ENCODE measurements at places on chromosomes 1 and 21.

DNA sequence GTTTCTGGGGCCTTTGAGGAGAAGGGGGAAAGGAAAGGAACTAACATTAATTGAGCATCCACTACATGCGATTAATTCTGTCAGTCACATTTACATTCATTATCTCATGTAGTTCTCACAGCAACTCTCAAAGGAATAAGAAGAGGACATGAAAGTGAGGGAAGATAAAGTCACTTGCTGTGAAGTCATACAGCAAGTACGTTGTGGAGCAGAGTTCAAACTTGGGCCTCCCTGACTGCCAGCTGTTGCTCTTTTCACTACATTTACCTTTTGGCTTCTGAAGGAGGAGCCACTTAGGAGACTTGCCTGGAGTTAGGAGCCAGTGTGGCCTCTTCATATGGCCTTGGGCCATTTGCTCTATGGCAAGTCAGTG lies 6.2 kb downstream of the ZNF691 start:
- no peak for DNase-seq

DNA sequence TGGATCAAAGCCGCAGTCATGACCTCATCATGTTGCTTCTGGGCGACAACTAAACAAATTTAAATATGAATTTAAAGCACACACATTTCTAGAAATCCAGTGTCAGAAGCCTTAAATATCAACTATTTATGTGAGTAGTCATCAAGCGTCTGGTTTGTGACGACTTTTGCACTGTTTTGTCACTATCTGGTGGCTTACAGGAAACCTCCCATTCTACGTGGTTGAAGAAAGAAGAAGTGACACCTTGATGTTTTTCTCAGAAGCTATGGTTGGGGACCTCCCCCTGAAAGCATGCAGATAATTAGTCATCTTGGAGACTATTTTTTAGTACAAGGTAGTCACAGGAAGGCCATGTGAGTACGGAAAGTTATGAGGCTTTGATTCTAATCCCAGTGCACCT lies 58.5 kb downstream of the TENT5C start:
- no peak for DNase-seq

DNA sequence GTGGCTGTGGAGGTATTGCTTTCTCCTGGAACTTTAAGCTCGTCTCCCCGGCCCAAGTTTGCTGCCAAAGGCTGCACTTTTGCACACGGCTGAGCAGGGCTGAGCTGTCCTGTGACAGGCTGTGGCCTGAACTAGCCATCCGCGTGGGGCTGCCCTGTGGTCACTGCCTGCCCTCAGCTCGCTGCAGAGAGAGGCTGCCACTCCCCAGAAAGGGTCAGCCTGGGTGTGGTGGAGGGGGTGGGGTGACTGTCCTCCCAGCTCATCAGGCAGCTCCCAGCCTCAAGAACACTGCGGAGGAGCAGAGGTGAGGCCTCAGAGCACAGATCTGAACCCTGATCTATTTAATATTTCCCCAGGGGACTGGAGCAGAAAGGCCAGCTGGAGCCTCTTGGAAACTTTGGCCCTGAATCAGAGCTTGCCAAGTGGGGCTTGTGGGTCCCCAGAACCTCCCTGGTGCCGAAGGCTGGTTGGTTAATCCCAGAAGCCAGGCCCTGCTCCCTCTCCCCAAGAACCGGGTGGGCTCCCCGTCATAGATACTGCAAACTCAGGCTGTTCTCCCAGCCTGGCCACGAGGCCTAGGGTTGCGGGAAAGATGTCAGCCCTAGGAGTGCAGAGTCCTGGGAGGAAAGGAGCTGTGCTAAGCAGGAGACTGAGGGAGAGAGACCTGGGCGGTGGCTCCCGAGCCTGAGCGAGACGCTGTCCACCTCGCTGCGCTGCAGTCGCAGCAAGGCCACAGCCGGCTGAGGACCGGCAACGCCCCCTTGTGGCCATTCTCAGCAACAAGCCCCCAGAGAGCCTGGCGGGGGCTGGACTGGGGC lies 125.1 kb upstream of the IPO9 start:
- peak; percentile 44 for DNase-seq

GRCh38 chr1:239098400-239099037 lies 287.8 kb upstream of the CHRM3 start:
- DNase-seq, result no peak

DNA sequence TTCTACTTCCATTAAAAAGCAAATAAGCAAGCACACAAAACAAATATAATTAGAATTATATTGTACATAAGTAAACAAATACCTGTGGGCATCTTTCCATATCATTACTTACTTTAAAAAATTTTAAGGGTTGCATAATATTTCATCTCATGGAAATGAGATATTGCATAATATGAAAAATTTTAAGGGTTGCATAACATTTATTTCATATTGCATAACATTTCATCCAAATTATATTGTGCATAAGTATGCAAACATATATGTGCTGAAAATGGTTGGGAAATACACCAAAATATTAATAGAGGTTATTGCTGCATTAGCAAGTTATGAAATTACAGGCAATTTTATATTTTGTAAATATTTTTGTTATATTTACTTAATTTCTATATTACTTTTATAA lies 213.7 kb downstream of the KCNH1 start:
- DNase-seq, result no peak

DNA sequence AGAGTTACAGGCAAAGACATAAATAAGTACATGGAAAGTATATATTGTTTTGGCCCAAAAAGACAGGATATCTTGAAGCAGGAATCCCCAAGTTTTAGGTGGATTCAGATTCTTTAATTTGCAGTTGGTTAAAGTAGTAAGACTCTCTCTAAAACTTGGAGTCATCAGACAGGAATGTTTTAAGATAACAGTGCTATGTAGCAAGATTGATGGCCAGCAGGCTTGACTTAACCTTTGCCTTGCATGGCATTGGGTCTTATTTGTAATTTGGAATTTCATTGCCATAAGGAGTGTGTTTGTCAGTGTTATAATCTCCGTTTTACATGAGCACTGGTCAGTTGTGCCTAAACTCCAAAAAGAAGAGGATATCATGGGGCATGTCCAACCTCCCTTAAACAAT lies 727.6 kb upstream of the CHRM3 start:
- DNase-seq, result no peak

DNA sequence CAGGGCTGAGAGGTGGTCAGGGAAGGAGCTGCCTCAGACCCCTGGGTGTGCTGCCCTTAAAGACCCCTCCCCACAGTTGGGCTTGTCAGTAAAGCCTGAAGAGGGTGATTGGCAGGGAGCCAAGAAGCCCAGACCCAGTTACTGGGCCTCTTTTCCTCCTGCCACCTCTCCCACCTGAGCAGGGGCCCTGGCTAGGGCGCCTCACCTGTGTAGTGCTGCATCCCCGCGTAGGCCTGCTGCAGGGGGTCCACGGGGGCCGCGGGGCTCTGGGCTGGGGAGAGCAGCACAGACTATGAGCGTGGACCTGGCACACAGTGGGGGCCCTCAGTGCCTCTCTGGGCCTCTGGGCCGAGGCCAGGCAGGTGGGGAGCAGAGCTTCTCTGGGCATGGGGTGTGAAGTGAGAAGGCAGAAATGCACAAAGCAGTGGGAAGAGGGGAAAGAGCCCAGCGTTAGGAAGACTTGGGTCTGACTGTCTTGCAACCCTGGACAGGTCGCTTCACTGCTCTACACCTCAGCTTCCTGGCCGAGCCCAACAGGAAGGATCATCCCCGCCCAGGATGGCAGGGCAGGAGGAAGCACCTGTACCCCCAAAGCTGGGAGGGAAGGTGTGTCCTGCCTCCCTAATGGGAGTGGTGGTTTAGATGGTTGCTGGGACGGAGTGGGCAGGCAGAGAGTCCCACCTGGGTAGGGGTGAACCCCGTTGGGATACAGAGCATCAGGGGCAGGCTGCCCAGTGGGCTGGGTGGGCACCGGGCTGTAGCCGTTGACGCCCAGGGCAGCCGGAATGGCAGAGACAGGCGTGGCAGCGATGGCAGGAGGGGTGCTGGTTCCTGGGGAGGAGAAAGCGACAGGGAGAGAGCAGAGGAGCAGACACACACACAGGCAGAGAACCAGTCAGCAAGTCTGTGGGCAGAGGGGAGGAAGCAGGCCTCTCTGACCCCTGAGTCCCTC lies 9.9 kb downstream of the CELF3 start:
- DNase-seq, result no peak

- DNase-seq, result no peak
Observed at GRCh38 chr21:45125357-45125756, 51.0 kb downstream of the ADARB1 start.

- DNase-seq, result no peak
Observed at GRCh38 chr1:174812656-174813055, 187.1 kb upstream of the CACYBP start.

DNA sequence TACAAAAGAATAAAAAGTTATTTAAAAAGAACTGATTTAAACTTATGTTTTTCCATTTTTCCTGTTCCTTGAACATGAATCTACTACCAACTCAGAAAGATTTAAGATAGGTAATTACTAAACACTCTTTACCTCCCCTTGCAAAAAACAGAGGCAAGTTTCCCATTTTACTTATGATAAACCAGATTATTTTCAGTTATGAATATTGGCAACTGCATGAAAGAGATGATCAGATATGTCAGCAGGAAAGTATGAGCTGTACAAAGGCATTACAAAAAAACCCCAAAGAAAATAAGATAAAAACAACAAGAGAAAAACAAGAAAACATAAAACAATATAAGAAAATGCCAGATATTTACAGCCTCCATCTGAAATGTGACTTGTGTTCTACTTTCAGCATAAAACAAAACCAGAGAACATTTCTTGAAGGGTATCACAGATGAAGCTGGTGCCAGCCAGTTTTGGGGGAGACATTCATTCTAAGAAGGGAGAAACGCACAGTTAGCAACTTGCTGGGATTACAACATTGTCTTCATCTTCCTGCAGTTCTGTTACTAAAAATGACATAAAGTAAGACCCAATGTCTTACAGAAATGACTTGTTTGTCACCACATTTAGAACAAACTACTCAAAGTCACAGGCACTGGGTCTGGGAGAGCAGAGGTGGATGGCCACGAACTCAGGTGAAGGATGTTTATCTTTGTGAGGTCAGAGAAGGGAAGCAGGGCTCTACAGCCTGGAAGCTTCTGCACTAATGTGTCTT lies 19.1 kb downstream of the ZC3H12A start:
- DNase-seq, result no peak

DNA sequence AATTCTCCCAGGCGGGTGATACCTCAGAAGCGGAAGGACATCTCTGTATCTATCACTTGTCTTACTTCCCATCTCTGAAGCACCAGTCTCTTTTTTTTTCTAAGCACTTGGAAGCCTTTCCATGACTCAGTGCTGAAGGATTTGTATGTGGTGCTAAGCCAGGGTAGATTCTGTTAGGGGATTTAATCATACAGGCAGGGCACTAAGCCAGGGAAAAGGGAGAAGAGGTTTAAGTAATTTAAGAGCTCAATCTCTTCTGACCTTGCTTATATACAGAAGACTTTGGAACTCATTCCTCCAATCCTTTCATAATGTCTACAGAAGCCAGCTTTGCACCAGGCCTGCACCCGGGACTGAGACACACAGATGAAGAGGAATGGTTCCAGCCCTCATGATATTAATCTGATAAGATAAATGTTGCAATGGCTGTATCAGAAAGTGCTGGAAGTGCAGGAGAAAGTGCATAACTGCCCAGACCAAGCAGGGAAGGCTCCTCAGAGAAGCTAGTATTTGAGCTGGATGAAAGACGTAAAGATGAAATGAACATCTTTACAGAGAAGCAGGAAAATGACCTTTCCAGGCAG lies 11.0 kb downstream of the FAM163A start:
- DNase-seq, result no peak

- peak; percentile 24 for DNase-seq
Observed at GRCh38 chr1:108199781-108200686, at the start of gene SLC25A24. Gene SLC25A24 (minus strand): TSS chr1:108200343. CDS start chr1:108200138, 205 bp downstream.

DNA sequence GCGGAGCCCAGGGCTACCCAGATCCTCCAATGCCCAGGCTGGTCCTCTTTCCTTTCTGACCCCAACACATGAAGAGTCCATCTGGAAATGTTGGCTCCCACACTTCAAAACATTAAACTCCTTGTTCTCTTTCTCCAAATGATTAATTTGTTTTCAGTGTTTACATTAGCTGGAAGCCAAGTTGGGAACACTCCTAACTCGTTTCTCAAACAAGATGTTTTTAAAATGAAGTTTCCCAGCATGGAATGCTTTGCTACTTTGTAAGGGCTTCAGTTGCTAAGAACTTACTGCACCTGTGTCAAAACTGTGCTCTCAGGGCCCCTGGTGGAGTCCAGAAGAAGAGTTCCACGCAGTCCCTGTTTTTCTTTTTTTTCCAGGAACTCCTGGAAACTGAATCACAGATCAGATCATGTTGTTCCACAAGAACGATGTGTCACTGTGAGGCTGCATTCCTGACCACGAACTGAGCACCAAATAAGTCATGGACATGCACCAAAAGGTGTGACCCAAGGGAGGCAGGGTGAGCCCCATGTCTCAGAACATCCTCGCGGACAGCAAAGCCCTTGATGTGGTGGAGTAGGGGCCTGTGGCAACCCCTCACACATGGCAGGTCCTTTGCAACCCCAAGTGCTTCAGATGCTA lies 257.3 kb downstream of the KCNJ6 start:
- no peak for DNase-seq

DNA sequence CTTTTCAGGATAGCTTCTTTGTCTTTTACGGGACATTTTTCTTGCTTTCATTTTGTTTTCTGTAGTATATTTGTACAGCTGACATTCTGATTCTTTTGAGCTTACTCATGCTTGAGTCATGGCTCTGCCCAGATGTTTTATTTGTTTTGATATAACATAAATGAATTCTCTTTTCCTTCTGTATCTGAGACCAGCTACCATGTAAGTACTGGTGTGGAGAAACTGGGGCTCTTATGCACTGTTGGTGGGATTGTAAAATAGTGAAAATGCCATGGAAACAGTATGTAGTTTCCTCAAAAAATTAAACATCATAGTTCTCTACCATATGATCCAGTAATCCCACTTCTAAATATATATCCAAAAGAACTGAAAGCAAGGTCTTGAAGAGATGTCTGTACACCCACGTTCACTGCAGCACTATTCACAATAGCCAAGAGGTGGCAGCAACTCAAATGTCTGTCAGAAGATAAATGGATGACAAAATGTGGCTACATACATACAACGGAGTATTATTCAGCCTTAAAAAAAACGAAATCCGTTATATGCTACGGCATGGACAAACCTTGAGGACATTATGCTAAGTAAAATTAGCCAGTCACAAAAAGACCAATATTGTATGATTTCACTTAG lies 61.4 kb downstream of the EIF2B3 start:
- DNase-seq, result no peak

DNA sequence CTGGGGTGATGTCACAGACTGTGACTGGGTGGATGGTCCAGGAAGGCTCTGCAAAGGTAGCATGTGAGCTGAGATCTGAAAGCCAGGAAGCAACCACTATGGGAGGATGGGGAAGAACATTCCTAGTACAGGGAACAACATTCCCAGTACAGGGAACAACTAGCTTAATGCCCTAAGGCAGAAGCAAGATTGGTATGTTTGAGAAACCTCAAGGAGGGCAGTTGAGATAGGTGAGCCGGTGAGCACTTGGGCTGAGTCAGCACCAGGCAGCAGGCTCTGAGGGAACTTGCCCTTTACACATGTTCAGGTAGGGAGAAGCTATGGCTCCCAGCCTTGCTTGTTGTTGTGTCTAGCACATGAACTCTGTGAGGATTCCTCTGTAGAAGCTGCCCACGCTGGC lies 24.2 kb upstream of the CACNA1E start:
- no peak for DNase-seq

Data from activated CD8-positive, alpha-beta memory T cell treated with anti-CD3 and anti-CD28 coated beads for 1 hour (primary cell).